Fibroblast of lung (primary cell): ENCODE measurements at places on chromosomes 13 and 19. TPM values are rescaled to one million over a fixed set of nuclear protein-coding genes. Genes with fewer than 3 reads are reported as not detected.

Gene ATP12A
- total RNA-seq: not detected in 2 replicates

Gene KCTD15
- total RNA-seq: 9.7 and 26.5 TPM in 2 replicates

DNA sequence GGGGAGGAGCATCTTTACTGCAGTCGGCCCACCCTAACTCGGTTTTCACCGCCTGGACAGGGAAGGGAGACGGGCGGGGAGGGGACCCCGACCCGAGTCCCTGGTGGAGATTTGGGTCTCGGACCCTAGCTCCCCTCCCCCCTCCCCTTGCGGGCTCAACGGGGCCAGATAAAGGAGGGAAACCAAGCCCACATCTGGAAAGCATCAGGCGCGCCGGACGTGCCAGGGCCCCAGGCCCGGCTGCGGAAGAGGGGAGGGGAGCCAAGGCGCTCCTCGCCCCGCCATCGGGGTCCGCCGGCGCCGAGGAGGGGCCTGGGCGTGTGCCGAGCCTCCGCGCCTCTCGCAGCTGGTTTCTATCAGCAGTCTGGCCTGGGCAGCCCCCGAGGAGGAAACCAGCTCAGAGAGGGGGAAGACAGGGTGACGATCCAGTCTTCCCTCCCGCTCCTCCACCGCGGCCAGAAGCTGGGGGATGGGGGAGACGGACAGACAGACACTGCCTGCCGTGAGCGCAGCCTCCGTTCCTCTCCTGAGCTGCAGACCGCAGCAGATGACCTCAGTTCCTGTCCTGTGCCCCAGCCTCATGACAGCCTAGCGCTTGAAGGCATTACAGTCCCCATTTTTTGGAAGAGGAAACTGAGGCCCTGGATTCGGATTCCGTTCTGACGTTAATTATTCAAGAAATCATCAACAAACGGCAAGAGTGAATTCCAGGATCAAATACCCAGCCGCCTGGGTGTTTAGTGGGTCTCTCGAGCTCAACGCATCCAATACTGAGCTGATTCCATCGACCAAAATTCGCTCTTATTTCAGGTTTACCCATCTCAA lies 3.6 kb upstream of the GNG8 start:
- peak; percentile 51 for DNase-seq

Gene MUC16
- total RNA-seq: not detected in 2 replicates

Gene CYP2F1
- total RNA-seq: not detected in 2 replicates

DNA sequence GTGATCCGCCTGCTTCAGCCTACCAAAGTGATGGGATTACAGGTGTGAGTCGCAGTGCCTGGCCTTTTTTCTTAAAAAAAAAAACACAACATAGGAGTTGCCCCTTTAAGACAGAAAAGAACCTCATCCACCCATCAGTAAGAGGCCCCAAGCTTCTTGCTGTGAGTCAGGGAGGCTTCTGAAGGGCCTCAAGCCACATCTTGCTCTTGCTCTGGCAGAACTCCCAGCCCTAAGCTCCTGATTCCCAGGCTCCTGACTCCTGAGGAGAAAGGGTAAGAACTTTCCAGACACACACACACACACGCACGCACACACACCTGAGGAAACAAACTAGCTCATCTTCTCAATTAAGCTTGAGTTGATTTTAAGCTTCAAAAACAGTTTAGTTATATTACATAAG lies 6.9 kb downstream of the ETFB start:
- peak; percentile 92 for DNase-seq

Gene PLA2G4C
- 31.9 and 39.3 TPM in 2 replicates for total RNA-seq

DNA sequence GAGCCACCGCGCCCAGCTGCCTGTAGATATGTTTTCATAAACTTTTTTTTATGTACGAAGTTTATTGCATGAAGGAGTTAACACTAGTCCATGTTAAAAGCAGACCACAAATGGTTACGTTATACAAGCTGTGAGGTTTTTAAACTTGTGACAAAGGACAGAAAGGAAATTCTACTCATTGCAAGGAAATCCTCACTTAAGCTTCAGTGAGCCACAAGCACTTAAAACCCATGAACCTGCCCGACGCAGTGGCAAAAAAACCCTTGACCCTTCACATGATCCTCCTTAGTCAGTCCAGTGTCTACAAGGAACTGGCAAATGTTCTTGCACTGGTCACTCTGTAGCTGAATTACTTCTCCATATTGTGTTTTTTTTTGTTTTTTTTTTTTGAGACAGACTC lies 4.2 kb downstream of the MPND start:
- DNase-seq: no peak

DNA sequence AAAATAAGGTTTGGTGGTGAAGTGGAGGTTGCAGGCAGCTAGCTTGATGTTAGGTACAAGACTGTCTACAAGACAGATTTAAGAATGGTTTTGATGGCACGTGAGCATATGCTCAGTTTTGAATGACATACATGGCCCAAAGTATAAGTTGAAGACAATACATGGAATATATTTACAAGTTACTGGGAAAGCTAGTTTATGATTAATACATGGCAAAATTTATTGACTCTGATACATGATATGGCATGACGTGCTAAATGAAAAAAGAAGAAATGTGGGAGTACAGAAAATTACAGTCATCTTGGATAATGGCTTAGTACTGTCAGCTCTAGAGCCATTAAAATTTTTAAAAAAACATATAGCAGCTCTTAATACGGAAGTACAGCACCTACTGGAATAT lies 4.4 kb downstream of the KLF5 start:
- DNase-seq: no peak

- no peak for DNase-seq
Measured at GRCh38 chr13:76326343-76326742, 559.9 kb downstream of the KCTD12 start.

Gene GNG14
- total RNA-seq: not detected in 2 replicates

DNA sequence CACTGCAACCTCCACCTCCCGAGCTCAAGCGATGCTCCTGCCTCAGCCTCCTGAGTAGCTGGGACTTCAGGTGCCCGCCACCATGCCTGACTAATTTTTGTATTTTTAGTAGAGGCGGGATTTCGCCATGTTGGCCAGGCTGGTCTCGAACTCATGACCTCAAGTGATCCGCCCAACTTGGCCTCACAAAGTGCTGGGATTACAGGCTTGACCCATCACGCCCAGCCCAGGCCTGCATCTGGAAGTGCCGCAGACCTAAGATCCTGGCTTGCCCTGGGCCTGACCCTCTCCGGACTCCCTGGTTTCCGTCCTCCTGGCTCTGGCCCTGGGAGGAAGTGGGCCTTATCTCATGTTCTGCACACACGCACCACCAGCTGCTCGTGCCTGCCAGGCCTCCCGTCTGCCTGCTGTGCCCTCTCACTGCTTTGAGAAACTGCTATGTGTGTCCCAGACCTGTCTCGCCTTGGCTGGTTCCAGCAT lies 4.7 kb upstream of the PTGIR start:
- DNase-seq: peak; percentile 14

DNA sequence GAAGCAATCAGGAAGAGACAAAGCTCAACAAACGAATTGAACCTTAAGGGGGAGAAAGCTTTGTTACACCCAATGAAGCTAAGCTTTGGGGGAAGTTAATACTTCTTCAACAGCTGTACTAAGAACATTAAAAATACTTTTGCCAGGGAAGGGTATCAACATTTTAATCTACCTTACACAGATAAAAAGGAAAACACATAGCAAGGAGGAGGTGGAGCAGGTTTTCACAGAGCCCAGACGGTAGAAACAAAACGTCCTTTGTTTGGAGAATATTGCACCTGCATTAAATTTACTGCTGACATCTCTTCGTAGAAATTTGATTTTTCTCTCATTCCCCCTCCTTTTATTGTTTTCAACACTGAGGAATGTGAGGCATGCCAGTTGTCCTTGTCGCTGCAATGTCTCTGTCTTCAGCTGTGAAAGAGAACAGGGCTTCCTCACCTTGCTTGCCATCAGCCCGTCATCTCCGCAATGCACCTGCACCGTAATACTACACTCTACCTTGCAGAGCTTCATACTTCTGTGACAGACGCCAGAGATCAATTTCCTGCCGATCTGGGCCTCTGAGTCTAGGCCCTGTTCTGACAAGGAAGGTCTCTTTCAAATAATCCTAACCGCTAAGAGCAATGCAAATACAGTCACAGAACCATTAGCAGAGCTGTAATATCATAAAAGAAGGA lies 270.8 kb downstream of the SPRY2 start:
- DNase-seq: no peak

DNA sequence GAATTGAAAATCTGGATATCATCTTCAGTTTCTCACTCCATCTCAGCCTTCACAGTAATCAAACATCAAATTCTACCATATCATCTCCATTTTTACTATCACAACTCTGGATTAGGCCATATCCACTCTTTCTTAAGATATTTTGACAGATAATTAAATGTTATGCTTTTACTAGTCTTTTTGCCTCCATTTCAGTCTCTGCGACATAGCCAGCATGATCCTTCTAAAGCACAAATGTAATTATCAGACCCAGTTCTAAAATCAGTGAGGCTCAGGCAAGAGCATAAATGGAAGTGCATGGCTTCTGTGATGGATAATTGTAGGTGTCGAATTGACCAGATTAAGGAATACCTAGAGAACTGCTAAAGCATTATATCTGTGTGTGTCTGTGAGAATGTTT lies 307.7 kb downstream of the PCDH20 start:
- DNase-seq: no peak

DNA sequence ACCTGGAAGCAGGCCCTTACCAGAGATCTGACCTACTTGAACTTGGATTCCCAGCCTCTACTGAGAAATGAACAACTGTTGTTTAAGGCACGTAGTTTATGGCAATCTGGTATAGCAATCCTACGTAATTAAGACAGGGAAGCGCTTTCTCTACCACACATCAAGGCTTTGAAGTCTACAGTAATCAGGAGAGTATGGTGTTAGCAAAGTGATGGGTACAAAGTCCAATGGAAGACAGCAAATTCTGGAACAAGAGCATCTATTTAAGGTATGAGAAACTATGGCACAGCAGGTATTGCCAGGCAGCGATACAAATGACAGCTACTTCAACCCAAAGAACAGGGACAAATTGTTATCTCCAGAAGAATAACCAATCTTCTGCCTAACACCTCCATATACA lies 3.1 kb downstream of the ZNF563 start:
- DNase-seq: no peak
